Glomerular endothelial cell (primary cell): ENCODE measurements at places on chromosomes 12 and 14. TPM values are rescaled to one million over a fixed set of nuclear protein-coding genes. Genes with fewer than 3 reads are reported as not detected.

PDE3A gene
- 2.0 and 9.9 TPM in 2 replicates for total RNA-seq

RPS6KL1 gene
- 18.6 and 25.7 TPM in 2 replicates for total RNA-seq

CD27 gene
- total RNA-seq: 0.53 TPM in 1 of 2 replicates, not detected in the other

NEUROD4 gene
- total RNA-seq: not detected in 2 replicates

FAR2 gene
- 46.4 and 51.4 TPM in 2 replicates for total RNA-seq

OR6C2 gene
- total RNA-seq: not detected in 2 replicates

ANO2 gene
- 13.0 and 32.4 TPM in 2 replicates for total RNA-seq

COX14 gene
- total RNA-seq: 46.4 and 73.2 TPM in 2 replicates

IGF1 gene
- total RNA-seq: 0.06 and 0.39 TPM in 2 replicates

MIP gene
- total RNA-seq: 0.15 TPM in 1 of 2 replicates, not detected in the other

SSTR1 gene
- 0.63 and 2.5 TPM in 2 replicates for total RNA-seq

FAM177A1 gene
- total RNA-seq: 30.7 and 42.9 TPM in 2 replicates

KLRK1 gene
- total RNA-seq: not detected in 2 replicates

SELPLG gene
- total RNA-seq: 0.48 and 0.58 TPM in 2 replicates

KCNK10 gene
- not detected in 2 replicates for total RNA-seq

CLEC14A gene
- total RNA-seq: 318 and 389 TPM in 2 replicates

KCNMB4 gene
- 2.2 and 3.0 TPM in 2 replicates for total RNA-seq

SLCO1B3 gene
- not detected in 2 replicates for total RNA-seq

CDCA3 gene
- total RNA-seq: 6.0 and 14.6 TPM in 2 replicates

JPH4 gene
- total RNA-seq: 0.53 TPM in 1 of 2 replicates, not detected in the other

BBOF1 gene
- 0.92 and 2.2 TPM in 2 replicates for total RNA-seq
